ENCODE measurements at places on chromosomes 4 and X.

GRCh38 chrX:131187206-131187605, 101.9 kb downstream of the IGSF1 start:
- no peak for DNase-seq

DNA sequence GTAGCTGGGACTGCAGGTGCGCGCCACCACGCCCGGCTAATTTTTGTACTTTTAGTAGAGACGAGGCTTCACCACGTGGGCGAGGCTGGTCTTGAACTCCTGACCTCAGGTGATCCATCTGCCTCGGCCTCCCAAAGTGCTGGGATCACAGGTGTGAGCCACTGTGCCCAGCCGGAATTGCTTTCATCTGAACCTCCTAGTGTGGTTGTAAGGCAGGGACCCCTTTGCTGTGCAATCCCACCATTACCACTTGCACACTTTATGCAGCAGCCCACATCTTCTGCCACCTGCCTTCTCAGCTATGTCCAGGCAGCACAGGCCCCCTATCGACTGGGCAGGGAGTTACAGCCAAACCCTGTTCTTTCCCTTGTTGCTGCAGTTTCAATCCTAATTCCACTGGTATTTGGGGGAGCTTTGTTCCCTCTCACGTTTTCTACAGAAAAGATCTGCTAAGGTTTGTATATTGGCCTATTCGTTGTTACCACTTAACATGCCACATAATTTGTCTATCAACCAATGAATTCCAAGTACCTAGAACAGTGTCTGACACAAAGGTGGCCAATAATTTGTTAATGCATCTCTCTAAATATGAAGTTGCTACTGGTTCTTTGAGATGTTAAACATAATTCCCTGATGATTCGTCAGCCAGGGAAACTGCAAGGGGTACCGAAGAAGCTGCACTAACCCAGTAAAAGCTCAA, 6.5 kb downstream of the RPL39 start:
- DNase-seq: no peak

GRCh38 chr4:175559526-175559925, 252.5 kb downstream of the GPM6A start:
- no peak for DNase-seq

DNA sequence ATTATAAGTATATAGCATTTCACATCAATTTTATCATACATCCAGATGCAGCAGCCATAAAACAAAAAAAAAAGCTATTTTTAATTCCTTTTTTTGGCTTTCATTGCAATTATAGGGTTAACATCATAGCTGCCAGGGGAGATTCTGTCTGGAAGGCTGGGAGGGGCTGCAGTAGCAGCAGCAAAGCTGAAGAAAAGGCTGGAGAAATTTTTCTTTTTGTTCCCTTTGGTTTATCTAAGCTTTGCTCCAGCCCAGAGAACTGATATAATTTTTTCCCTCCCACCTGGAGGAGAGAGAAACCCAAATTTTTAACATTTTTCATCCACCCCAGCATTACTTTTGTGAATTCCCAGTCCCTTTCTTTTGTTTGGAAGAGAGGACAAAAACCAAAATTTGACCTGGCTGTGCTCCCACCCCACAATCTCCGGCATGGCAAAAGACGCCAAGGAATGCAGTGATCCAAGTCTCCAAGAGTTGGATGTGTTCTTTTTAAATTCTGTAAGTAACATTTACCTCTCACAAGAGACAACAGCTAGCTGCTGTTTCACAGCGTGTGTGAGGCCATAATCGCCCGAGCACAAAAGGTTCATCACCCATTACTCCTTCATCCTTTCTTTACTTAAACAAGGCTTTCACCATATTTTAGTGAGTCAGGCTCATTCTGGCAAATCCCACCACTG, 25.1 kb upstream of the FAM156A start:
- no peak for DNase-seq

- DNase-seq: no peak
Observed at GRCh38 chr4:140257461-140258305, 103.7 kb upstream of the MAML3 start.

Data from GM12891 (cell line).